ENCODE measurements at places on chromosomes 4 and X. TPM values are rescaled to one million over a fixed set of nuclear protein-coding genes. Genes with fewer than 3 reads are reported as not detected.

Gene AP1S2
- 74.7 TPM for total RNA-seq

Gene CXCL10
- total RNA-seq, result 0.32 TPM

Gene SYTL5
- total RNA-seq, result 0.09 TPM

Gene NDNF
- 2.0 TPM for total RNA-seq

Gene WAS
- 12.2 TPM for total RNA-seq

Gene TMEM271
- total RNA-seq, result not detected

Gene TAF7L
- not detected for total RNA-seq

Gene PLXNB3
- total RNA-seq, result 19.1 TPM

Gene FAM53A
- total RNA-seq, result 1.7 TPM

Gene MTCP1
- total RNA-seq, result 22.7 TPM

Gene MXRA5
- total RNA-seq, result 6.3 TPM

Gene SCLT1
- 19.8 TPM for total RNA-seq

Gene RCHY1
- total RNA-seq, result 30.6 TPM

Gene TRAM1L1
- total RNA-seq, result 0.81 TPM

Gene BEX1
- 0.83 TPM for total RNA-seq

Gene SYAP1
- total RNA-seq, result 30.9 TPM

All from posterior vena cava (tissue), 2 donors.